NK-92 treated with Interleukin-12 subunit alpha and Interleukin-12 subunit beta, amount 100 ng/mL, for 24 hours (cell line): ENCODE measurements at places on chromosomes 4 and X.

DNA sequence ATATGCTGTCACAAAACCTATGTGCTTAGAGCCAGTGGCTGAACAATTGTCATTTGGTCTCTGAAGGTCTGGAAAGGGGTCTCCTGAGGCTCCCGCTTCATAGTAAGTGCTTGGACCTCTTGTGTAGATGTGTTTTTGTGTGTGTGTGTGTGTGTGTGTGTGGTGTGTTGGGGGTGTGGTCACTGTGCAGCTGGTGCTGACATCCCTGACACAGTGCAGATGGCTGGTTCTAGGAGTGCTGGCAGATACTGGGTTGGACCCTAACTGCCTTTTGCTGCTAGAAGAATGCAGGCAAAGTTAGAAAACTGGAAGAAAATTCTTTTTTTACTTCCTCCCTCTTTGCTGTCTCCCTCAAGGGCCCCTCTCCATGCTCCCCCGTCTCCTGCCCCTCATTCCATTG lies 1872.6 kb downstream of the ARAP2 start:
- DNase-seq, result no peak

DNA sequence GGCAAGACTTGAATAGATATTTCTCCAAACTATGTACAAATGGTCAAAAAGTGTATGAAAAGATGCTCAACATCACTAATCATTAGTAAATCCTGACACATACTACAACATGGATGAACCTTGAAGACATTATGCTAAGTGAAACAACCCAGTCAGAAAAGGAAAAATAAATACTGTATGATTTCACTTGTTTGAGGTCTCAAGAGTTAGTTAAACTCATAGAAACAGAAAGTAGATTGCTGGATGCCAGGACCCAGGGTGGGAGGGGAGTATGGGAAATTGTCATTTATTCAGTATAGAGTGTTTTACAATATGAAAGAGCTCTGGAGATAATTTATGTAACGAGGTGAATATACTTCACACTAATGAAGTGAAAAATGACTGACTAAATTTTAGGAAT lies 32.4 kb downstream of the PRMT9 start:
- no peak for DNase-seq

DNA sequence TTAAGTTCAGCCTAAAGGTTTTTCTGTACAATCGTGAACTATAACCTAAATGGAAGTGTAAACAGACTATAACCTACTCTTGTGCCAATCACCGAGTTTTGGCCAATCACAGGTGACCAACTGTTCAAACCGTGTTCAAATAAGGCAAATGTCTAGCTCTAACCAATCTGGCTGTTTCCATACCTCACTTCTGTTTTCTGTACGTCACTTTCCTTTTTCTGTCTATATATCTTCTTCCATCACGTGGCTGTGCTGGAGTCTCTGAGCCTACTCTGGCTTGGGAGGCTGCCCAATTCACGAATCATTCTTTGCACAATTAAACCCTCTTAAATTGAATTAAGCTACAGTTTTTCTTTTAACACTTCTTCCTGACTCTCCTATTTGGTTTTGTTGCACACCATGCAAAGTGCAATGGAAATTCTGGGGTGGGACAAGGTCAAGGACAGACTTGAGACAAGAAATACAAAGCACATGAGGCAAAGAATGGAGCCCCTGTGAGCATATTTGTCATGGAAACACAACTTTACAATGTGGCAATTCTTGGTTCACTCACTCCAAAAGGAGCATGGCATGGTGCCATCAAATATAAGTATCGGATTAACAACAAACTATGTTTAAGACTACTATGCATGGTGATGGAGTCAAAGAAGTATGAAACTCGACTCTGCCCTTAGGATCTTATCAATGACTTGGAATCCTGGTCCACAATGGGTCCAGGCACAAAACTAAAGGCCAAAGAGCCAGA lies 115.7 kb upstream of the FAM9B start:
- no peak for DNase-seq

DNA sequence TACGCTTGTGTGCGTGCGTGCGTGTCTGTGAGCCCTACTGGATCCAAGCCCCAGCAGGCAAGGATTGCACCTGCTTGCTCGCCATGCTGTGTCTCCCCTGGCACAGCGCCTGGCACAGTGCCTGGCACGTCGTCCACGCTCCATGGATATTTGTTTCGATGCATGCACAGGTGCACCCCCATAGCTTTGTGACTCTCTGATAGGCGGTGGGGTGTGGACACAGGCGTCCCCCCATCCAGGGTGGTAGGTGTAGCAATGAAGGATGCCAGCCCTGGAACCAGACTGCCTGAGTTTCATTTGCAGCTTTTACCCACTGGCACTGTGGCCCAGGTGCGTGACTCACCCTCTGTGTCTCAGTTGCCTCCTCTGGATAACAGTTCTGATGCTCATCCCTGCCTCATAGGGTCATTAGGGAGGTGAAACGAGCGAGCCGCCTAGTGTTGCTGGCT lies 20.2 kb downstream of the PIGG start:
- DNase-seq, result no peak

GRCh38 chr4:7513671-7514070 lies 78.9 kb upstream of the PSAPL1 start:
- no peak for DNase-seq

DNA sequence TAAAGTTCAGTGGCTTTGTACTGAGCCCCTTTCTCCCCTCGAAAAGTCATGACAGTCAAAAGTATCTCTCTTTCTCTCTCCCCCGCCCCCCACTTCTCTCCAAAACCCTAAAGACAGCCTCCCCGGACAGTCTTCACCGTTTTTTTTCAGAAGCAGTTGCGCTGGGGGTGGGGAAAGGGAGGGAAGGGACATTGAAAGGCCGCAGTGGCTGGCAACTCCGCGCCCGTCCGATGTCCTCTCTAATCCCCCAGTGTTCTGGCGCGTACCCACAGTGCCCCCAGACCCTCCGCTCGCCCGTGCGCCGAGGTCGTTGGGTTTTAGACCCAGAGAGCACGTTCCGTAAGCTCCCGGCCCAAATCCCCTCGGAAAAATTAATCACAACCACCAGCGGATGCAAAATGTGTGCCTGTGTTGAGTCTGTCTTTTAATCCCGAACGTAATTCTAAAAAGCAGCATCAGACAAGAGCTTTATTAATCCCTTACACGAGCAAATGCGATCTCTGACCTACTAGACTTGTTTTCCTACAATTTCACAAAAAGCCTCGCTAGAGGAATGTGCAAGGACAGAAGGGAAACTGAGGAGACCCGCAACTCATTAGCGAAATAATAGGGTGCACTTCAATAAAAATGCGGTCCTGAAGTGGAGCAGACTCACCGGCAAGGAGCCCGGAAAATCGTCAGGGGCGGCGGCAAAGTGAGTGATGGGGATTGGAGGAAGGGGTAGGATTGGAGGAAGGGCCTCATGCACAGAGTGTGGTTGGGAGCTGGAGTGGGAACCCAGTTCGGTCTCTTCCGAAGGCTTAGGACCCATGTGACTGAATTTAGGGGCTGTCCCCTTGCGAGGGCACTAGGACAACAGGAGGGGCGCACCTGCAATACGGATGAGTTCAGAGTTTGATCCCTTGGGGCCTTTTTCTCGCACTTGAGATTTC lies 12.2 kb upstream of the PRDM8 start:
- DNase-seq, result no peak

- no peak for DNase-seq
Measured at GRCh38 chr4:184267206-184267608, 49.5 kb upstream of the ENPP6 start.

- no peak for DNase-seq
Measured at GRCh38 chr4:187268940-187269339, 545.3 kb upstream of the FAT1 start.

GRCh38 chrX:123713434-123713833 lies 19.4 kb downstream of the THOC2 start:
- no peak for DNase-seq

GRCh38 chr4:111214371-111214770 lies 591.5 kb upstream of the PITX2 start:
- no peak for DNase-seq

GRCh38 chr4:107255114-107255513 lies 219.0 kb upstream of the DKK2 start:
- no peak for DNase-seq

- no peak for DNase-seq
Measured at GRCh38 chr4:93776386-93777080, 52.0 kb upstream of the ATOH1 start.

DNA sequence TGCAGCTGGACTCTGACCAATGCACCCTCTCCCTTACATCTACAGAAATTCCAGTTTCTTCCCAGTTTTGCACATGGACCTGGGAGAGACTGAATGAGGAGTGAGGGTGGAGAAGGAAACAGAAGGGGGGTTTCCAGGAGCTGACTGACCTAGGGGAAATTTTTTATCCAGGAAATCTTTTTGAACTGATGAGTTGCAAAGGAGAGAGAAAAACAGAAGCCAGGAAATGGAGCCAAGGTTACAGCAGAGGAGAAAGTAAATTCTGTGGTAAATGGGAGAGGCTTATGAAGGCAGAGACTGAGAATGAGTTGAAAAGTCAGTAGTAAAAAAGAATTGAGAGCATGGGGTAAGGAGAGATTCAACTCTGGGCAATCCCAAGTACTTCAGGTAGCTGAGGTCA lies 192.8 kb downstream of the SMIM20 start:
- no peak for DNase-seq

GRCh38 chr4:40349561-40350198 lies 14.5 kb downstream of the CHRNA9 start:
- no peak for DNase-seq
